ENCODE measurements at places on chromosomes 3 and 15.

DNA sequence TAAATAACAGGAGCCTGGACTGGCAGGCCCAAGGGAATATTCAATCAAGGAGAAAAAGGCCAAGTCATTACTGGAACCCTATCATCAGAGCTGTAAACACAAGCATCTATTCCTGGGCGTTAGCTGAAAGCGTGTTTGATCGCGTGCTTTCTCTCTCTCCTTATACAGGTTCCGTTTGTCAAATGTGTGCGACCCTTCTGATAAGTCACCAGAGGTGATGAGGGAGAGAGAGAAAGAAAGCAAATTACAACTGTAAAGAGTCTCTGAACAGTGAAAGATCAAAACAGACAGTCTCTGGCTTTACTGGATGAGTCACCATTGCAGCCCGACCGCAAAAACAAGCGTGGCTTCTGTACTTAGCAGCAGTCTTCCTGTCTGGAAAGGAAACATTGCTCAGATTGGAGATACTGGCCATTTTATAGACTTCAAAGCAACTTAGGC lies 39.5 kb upstream of the TPRG1 start:
- no peak for DNase-seq

GRCh38 chr3:124780761-124781475 lies 50.7 kb downstream of the UMPS start:
- DNase-seq: no peak

- no peak for DNase-seq
Observed at GRCh38 chr3:187491371-187491770, 123.2 kb downstream of the RTP4 start.

DNA sequence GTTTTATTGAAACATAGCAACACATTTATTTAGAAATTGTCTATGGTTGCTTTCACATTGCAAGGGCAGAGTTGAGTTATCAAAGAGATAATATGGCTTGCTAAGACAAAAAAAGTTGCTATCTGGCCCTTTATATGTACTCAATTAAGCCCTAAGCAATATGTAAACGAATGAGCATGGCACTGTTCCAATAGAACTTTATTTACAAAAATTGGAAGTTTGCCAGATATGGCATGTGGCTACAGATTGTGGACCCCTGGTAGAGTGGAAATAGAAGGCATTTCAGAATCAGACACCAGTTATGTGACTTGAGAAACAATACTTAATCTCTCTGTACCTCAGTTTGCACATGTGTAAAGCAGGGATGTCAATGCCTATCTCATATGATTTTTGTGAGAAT lies 515.6 kb upstream of the SGO1 start:
- no peak for DNase-seq

- DNase-seq: no peak
Observed at GRCh38 chr3:69999140-70000027, at the start of gene SAMMSON. SAMMSON (plus strand) TSS chr3:69999733.

DNA sequence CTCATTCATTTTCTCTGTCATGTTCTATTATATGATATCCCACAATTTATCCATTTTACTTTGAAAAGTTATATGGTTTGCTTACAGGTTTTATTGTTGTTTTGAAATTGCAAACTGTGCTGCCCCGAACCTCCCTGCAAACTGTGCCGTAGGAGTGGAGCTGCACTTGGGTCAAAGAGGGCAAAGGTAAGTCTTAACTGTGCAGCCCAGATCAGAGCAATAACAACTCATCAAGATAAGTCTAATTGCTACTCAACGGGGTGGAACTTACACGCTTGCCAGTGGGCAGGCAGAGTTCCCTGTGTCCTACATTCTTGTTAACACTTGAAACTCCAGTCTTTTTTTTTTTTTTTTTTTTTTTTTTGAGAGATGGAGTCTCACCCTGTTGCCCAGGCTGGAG lies 33.2 kb downstream of the ZDHHC19 start:
- no peak for DNase-seq

- no peak for DNase-seq
Observed at GRCh38 chr3:171309906-171310359, 150.3 kb downstream of the TNIK start.

DNA sequence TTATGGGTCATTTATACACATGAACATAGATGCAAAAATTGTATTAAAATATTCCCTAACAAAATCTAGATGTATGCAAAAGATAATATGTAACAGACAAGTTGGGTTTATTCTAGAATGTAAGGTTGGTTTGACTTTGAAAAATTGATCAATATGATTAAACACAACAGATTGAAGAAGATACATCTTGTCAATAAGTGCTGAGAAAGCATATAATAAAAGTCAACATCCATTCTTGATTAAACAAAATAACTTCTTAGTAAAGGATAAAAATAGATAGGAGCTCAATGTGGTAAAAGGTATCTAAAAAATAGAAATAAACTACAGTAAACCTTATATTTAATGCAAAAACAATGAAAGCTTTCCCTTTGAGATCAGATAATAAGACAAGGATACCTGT lies 38.3 kb downstream of the CCDC39 start:
- no peak for DNase-seq

GRCh38 chr3:100994809-100995208 lies 1.6 kb upstream of the ABI3BP start:
- DNase-seq: no peak

DNA sequence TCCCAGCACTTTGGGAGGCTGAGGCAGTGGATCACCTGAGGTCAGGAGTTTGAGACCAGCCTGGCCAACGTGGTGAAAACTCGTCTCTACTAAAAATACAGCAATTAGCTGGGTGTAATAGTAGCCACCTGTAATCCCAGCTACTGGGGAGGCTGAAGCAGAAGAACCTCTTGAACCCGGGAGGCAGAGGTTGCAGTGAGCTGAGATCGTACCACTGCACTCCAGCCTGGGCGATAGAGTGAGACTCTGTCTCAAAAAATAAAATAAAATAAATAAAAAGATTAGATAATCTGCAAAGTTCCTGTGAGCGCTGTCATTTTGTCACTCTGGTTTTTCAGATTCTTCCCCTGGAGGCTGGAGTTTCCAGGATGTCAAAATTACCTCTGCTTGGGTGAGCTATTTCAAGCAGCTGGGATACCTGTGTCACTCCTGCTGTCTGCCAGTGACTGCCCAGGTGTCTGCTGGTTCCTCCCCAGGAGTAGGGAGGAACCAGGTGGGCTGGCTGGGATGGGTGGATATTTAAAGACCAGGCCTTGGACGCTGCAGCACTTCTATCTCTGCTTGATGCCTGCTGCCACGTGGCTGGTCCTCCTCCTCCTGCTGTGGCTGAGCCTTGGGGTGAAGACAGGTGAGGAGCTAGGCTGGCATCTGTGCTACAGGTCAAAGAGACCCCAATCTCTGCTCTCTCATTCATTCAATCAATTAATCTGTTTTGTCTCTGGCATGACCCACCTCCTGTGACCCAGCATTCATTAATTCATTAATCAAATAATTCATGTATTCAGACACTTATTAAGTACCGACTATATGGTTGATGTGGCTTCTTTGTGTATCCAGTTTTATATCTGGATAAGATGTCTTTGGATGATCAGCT lies 19.5 kb upstream of the MUC20 start:
- DNase-seq: no peak

DNA sequence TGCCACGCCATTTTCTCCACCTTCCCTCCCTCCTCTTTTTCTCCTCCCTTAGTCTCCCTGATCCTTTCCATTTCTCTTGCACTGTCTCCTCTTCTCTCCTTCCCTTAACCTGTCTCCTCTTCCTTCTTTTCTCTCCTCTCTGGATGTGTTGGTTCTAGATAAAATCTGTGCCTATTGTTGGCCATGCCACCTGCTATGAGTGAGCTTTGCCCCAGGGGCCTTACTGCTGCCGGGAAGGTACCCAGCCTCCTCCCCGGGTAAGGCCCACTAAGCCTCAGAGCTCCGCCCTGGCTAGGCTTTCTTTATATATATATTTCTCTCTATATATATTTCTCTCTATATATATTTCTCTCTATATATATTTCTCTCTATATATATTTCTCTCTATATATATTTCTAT lies 14.7 kb downstream of the GPD1L start:
- no peak for DNase-seq

GRCh38 chr15:78628227-78628626 lies 7.4 kb upstream of the CHRNA3 start:
- DNase-seq: no peak

DNA sequence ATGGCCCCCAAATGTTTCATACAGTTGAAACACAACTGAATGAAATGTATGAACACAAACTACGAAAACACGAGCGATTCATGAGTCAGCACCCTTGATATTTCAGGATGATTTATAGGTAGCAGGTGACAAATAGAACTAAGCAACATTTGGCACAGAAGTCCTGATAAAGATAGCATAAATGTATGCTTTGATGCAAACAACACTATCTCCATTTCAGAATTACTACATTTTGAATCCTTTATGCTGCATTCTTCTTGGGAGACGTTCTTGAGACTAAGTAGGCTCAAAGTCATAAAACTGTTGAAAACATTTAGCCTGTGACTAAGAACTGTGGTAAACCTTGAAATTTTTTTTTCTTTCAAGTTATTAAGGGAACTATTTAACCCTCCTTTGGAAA lies 200.3 kb upstream of the ICE2 start:
- no peak for DNase-seq

- no peak for DNase-seq
Observed at GRCh38 chr3:148723631-148724030, 25.9 kb downstream of the AGTR1 start.

DNA sequence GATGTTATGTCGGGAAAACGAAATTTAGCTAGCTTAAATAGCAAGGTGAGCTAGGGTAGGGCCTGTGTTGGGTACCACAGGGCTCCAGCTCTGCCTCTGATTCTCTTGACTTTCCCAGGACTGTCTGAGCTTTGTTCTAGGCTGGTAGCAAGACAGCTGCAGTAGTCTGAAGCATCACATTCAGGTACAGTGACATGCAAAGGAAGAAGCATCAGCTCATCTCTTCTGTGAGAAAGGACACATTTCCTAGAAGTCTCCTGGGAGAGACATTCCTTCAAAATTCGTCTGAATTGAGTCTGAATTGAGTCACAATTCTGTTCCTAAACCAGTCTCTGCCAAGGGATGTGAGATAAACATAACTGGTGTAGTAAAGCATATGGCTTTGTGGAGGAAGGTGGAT lies 8.5 kb upstream of the UBXN7 start:
- DNase-seq: no peak

DNA sequence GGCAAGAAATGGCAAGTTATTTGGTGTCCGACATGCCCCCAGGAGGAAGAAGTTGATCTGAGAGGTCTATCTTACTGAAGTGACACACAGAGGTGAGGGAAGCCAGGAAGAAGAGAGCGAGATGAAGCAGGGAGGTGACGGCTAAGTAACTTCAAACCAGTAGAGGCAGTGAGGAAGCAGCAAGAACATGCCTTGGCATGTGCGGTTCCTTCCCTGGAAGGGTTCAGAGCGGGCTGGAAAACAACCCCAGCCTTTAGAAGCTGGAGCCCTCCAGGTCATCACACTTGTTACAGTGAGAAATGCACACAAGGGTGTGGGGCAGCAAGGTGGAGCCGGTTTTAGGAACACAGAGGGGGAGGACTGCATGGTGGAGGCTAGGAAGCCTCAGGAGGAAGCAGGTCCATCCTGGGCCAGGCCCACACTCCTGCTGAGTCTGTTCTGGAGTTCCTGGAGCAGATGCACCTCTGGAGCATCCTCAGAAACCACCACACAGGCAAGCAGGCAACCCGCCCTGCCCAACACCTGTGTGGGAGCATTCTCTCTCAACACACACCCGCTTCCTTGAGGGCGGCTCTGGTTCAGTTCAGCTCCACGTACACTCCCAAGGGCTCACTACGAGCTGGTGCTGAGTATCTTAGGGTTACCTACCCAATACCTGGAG lies 47.1 kb downstream of the POC1A start:
- DNase-seq: no peak

GRCh38 chr3:163914567-163914966 lies 1163.7 kb downstream of the SI start:
- no peak for DNase-seq

GRCh38 chr15:42324308-42324707 lies 35.0 kb upstream of the CAPN3 start:
- DNase-seq: no peak

- no peak for DNase-seq
Observed at GRCh38 chr3:128572644-128573105, 77.9 kb downstream of the RPN1 start.

DNA sequence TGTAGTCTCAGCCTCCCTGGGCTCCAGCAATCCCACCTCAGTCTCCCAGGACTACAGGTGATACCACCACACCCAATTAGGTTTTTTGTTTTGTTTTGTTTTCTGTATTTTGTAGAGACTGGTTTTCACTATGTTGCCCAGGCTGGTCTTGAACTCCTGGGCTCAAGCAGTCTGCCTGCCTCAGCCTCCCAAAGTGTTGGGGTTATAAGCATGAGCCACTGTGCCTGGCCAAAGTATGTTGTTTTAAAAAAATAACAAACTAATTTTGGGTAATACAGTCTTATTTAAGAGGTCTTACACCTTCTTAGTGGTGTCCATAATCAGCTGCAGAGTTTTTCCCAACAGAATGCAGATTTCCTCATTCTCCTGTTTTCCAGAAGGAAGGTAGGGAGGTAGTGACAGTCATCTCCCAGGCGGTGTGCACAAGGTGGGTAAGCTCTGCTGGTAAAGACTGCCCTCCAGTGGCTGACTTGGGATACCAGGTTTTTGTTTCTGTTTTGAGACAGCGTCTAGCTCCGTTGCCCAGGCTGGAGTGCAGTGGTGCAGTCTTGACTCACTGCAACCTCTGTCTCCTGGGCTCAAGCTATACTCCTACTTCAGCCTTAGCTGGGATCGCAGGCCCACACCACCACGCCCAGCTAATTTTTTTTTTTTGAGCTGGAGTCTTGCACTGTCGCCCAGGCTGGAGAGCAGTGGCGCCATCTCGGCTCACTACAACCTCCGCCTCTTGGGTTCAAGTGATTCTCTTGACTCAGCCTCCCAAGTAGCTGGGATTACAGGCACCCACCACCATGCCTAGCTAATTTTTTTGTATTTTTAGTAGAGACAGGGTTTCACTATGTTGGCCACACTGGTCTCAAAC lies 58.4 kb downstream of the MAP6D1 start:
- peak; percentile 37 for DNase-seq

- DNase-seq: no peak
Observed at GRCh38 chr3:191320316-191320715, 8.9 kb upstream of the CCDC50 start.

- DNase-seq: peak; percentile 83
Observed at GRCh38 chr3:88219138-88219792, 69.5 kb downstream of the C3orf38 start.

DNA sequence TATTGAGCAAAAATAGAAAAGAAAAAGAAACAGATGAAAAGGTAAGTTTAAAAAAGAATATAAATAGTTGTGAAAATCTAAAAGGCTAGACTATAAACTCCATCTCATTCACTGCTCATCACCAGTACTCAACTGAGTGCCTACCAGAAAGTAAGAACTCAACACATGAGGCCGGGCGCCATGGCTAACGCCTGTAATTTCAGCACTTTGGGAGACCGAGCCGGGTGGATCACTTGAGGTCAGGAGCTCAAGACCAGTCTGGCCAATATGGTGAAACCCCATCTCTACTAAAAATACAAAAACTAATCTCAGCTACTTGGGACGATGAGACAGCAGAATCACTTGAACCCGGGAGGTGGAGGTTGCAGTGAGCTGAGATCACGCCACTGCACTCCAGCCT lies 19.3 kb downstream of the LSAMP start:
- DNase-seq: no peak

Measured in SK-N-MC (cell line).